ENCODE measurements at places on chromosomes 5 and 9.

GRCh38 chr9:104911032-104911607 lies 16.8 kb downstream of the ABCA1 start:
- no peak for DNase-seq

- no peak for DNase-seq
Observed at GRCh38 chr9:136848393-136849037, 694 bp upstream of the PHPT1 start.

- peak; percentile 82 for DNase-seq
Observed at GRCh38 chr5:164504141-164504772, 998.8 kb downstream of the MAT2B start.

DNA sequence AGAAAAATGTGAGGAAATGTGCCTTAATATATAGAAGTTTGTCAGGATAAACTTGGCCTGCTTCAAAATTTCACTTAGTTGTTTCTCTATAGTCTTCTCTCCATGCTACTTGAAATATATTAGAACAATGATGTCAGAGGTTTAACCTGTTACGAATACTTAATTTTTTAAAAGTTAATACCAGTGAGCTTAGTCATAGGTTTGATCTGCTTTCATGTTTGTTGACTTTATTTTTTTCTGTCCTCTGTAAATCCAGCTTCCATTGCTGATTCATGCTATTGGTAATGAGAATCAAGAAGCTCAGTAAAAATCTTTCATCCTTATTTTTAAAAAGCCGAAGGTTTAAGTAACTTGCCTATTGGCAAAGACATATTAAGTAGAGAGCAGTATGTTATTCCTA lies 27.9 kb downstream of the BDP1 start:
- DNase-seq, result peak; percentile 75

- DNase-seq, result peak; percentile 68
Observed at GRCh38 chr9:6014670-6015270, 654 bp downstream of the RANBP6 start.

DNA sequence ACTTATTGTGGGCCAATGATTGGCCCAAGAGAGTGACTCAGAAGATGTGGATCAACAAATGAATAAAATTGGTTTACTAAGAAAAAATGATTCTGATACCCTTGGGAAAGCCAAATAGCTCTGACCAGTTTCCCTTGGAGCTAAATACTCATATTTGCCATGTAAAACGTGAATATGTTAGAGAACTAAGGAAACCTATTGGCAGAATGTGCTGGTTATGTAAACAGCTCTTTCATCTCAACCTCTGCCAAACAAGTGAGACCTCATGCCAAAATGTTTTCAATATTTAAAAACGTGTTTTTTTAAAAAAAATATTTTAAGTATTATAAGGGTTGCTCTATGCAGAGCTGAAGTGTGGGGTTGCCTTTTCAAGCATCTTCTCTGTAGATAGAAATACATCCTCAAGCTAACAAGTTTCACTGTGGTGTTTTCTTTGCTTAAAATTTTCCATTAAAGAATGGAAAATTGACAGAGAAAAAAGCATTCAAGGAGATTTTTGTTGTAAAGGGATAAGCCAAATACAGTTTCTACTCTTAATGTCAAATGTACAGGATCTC lies 186.9 kb upstream of the TUT7 start:
- no peak for DNase-seq

GRCh38 chr5:9605041-9605838 lies 24.9 kb downstream of the TAS2R1 start:
- DNase-seq, result no peak

DNA sequence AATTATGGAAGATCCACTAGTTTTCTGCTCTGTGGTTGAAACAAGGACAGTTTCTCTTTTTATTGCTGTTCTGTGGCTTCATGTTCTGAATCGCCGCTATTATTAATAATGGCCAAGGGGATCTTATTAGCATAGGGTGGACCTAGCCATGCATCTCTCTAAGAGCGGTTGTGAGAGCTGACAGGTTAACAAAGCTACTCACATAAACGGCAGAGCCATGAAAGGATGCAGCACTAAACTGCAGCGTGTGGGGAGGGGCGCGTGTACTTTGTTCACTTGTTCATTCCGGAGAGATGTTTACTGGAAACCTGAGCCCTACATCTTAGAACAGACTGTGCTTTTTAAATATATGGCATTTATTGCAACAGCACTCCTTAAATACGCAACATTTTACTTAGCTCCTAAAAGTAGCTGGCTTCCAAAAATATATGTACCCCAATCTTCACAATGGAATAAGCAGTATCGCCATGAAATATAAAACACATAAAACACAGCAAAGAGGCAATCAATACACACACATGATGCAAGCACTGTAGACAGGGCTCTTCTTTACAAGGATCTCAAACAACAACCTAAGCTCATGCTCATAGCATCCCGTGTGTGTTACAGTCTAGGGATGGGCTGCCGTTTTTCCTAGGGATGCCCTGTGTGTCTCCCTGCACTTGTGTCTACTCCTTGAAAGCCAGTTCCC lies 424.6 kb downstream of the MED10 start:
- no peak for DNase-seq

DNA sequence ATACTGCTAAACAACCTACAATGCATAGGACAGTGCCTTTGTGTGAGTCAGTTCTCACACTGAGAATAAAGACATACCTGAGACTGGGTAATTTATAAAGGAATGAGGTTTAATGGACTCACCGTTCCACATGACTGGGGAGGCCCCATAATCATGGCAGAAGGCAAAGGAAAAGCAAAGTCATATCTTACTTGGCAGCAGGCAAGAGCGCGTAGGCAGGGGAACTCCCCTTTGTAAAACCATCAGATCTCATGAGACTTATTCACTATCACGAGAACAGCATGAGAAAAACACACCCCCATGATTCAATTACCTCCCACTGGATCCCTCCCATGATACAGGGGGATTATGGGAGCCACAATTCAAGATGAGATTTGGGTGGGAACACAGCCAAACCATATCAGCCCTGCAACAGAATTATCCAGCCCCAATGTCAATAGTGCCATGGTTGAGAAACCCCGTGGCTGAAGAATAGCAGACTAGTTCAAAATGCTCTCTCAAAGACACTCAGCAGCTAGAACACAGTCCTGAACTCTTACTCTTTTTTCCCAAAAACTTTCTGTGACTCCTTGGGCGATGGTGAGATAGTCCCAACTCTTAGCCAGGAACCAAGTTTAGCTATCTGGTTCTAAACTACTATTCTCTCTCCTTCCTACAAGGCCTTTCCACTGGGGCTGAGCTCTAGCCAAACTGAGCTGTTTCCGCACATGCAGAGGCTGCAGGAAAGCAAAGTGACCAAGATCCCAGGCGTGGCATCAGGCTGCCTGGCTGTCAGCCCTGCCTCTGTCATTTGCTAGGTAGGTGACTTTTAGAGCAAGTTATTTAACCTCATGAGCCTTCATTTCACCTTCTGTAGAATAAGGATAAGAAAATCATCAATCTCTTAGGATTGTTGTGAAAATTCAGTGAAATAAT lies 21.7 kb downstream of the FAT2 start:
- DNase-seq, result peak; percentile 27

DNA sequence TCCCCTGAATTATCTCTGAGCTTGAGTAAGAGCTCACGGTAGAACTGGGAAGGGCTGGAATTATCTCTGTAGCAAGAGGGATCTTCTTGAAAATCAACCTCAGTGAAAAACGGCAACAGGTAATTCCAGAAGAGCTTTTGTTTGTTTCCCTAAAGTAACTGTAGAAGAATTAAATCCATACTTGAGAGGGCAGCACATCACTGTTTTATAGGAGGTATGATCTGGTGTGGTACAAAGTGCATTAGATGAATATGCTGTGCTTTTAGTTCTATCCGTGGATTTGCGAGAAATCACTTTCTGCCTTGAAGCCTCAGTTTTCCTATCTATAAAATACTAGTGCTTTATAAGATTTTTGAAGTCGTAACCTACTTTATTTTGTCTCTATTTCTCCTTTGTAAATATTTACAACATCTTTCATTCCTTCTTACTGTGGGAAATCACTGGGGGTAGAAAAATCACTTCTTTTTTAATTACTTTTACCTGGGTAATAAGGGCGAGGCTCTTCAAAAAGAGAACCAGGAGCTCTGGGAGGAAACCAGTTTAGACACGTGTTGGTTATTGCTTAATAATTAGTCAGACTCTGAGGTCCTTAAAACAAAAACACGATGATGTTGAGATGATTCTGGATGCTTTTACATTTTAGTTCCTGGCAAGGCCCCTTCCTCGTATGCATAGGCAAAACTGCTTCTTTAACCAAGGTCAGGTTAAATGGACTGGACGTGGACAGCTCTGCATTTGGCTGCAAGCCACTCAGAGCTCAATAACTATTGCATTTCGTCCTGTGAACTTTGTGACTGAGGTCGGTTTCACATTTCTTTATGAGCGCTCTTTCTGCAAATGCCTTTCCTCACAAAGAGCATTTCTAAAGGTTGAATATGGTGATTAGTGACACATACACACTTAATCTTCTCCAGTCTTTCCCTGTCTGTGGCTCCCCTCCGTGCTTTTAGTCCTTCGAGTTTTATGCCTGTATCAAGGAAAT lies 376.1 kb downstream of the BRINP1 start:
- no peak for DNase-seq

GRCh38 chr9:36827593-36827992 lies 206.5 kb downstream of the PAX5 start:
- DNase-seq, result no peak

GRCh38 chr5:39466846-39467245 lies 42.1 kb upstream of the DAB2 start:
- DNase-seq, result no peak

GRCh38 chr5:58117542-58117941 lies 342.3 kb downstream of the PLK2 start:
- DNase-seq, result no peak

DNA sequence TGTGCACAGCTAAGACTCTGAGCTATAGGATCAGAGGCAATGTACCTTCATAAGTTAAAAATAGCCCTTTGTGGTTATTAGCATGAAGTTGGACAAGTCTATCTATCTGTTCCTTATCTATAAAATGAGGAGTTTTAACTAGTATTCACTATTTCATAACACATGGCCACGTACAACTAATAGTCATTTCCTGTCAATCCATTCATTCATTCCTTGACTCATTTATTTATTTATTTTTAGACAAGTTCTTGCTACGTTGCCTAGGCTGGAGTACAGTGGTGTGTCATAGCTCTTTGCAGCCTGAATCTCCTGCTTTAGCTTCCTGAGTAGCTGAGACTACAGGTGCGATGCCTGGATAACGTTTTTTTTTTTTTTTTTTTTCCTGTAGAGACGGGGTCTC lies 92.1 kb downstream of the NR3C1 start:
- peak; percentile 87 for DNase-seq

DNA sequence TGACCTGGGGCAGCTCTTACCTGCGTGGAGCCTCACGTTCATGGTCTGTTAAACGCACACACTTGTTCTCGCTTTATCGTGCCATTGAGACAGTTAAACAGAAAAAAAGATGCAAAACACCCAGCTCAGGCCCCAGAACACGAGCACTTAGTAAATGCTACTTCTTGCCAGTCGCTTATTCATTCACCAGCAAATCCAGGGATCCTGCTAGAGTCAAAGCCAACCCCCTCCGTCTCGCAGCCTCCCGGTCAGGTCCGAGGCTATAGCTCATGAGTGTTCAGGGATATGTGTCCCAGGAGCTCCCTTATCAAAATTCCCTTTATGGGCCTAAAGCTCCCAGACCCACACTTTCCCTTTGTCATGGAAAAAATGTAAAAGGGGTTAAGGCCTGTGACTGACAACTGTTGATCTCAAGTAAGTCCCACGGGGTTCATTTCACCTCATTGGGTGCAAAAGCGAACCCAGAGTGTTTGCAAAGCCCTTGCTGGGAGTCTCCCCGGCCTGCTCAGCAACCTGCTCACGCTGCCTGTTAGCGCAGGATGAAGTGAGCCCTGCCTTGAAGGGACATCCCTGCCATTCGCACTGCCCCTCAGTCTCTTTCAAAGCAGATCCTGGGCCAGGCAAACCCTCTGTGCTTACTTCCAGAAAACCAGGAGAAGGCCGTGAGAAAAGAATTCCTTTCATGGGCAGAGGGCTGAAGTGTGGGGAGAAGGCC lies 40.7 kb downstream of the HRH2 start:
- DNase-seq, result no peak

- DNase-seq, result no peak
Observed at GRCh38 chr5:81631621-81632020, 119.3 kb downstream of the SSBP2 start.

- no peak for DNase-seq
Observed at GRCh38 chr5:142363619-142363963, 38.8 kb upstream of the SPRY4 start.

DNA sequence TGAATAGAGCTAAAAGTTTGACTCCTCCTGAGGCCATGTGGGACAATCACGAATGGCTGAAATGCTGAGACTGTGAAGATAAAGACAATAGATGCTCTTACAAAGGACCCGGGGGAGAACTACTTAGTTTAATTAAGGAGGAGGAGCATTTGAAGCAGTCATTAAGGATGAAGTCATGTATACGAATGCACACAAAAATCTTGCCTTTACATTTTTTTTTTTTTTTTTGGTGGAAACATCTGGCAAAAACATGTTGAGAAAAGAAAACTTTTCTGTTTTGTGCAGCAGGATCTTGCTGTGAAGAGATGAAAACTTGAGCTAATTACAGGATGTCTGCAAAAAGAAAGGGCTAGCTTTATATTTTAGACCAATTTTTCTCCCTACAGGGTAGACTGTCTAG lies 42.3 kb upstream of the NR3C1 start:
- DNase-seq, result no peak

GRCh38 chr5:135085133-135085935 lies 51.3 kb upstream of the PITX1 start:
- no peak for DNase-seq

DNA sequence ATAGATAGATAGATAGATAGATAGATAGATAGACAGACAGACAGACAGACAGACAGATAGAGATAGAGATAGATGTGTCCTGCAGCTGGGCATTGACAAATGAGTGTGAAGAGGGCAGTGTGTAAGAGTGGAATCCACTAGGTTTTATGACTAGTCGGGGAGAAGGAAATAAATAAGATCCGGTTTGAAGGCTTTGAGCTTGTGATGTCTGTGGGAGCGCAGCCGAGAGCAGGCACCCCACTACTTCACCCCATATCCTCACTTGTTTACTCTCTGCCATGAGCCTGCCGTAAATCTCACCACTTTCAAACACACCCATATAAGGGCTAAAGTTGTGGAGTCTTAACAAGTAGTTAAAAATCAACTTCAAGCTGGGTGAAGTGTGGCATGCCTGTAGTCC lies 1.4 kb upstream of the SUSD1 start:
- no peak for DNase-seq

GRCh38 chr9:129026442-129027223 lies 1.5 kb downstream of the SH3GLB2 start:
- DNase-seq, result no peak

DNA sequence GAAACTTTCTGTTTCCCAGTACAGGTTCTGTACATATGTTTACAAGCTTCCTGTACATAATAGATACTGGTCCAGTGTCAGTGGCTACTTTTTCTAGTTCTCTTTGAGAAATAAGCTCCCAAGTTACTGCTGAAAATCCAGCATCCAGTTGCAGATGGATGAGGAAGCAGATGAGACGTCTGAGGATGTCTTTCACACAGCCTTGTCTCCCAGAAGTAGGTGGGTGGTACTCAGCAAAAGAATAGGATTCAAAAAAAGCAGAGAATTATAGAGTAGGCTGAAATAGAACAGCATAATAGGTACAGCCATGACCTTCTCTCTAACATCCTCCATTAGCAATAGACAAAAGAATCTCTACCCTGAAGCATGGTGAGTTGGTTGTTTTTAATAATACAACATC lies 77.7 kb downstream of the BRINP1 start:
- no peak for DNase-seq
